ENCODE measurements at places on chromosomes 3 and 15.

DNA sequence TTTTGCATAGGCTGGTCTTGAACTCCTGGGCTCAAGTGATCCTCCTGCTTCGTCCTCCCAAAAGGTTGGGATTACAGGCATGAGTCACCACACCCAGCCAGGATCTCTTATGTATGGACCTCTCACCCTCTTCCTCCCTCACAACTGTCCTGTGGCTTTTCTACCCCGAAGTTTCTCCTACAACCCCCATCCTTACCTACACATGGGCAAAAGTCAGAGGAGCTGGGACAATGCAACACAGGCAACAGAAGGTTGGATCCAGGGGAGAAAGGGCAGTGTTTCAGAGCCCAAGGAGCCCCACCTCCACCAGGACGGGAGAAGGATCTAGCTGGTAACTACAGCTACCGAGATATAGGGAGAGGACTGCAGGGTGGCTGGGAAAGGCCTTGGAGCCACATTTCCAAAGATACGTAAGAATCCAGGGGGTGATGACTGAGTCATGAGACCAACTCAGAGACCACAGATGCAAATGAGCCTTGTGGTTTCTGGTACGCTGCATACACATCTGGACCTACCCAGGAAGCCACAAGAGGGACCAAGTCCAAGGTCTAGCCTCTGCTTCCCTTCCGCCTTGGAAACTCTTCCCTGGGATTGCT is 13.6 kb downstream of the IGDCC4 start:
- DNase-seq = no peak

- peak; percentile 57 for DNase-seq
These were observed 11.8 kb downstream of the CD276 start for GRCh38 chr15:73695773-73696640.

DNA sequence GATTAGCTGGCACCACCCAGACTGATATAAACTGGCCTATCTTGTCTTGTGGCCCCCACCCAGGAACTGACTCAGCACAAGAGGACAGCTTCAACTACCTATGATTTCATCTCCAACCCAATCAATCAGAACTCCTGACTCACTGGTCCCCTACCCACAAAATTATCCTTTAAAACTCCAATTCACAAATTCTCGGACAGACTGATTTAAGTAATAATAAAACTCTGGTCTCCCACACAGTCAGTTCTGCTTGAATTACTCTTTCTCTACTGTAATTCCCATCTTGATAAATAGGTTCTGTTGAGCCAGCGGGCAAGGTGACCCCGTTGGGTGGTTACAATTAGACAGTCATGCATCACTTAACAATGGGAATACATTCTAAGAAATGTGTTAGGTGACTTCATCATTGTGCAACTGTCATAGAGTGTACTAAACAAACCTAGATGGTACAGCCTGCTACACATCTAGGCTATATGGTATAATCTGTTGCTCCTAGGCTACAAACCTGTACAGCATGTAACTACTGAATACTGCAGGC is 48.1 kb upstream of the MAP4 start:
- no peak for DNase-seq

DNA sequence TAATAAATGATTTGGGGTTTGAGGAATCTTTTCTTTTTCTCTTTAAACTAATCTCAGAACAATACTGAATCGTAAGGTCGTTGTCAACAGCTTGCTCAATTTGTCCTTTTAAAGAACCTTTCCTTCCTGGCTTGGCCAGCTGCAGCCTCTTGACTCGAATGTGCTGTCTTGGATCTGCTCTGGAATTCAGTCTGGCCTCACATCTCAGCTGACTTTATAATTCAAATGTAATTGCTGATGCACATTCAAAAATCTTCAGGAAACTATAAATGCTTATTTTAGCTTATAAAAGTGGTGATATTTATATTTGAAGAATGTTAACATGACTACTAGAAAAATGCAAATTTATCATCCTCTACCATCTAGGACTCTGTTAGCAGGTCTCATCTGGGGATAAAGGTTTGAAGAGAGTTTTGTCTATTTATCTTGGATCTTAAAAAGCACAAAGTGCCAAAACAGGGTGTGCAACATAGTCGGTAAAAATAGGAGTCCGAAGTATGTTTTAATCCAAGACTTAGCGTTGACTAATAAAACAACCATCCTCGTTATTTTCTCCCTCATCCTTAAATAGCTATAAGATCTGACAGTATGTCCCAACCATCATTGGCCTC is 1035.2 kb downstream of the MCTP2 start:
- DNase-seq = peak; percentile 84

- no peak for DNase-seq
These were observed 27.9 kb upstream of the ACP3 start for GRCh38 chr3:132289316-132289715.

GRCh38 chr15:98655732-98656131 is 7.4 kb downstream of the IGF1R start:
- DNase-seq = no peak

DNA sequence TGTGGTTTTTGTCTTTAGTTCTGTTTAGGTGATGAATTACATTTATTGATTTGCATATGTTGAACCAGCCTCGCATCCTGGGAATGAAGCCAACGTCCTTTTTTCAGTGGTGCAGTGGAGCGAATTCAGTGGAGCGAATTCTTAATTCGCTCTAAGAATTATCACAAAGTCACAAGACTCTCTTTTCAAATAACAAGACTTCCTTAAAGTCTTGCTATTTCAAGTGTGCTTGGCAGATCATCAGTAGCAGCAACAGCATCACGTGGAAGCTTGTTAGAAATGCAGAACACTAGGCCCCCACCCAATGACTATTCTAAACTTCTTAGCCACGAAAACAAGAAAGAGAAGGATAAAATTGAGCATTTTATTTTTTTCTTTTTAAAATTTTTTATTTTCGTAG is 58.1 kb upstream of the CD200R1L start:
- no peak for DNase-seq

GRCh38 chr3:65577843-65578430 is 460.8 kb downstream of the MAGI1 start:
- DNase-seq = no peak

- no peak for DNase-seq
These were observed 138.5 kb downstream of the CHSY1 start for GRCh38 chr15:101113114-101114005.

- no peak for DNase-seq
These were observed 147.2 kb downstream of the SLCO3A1 start for GRCh38 chr15:92000709-92001108.

DNA sequence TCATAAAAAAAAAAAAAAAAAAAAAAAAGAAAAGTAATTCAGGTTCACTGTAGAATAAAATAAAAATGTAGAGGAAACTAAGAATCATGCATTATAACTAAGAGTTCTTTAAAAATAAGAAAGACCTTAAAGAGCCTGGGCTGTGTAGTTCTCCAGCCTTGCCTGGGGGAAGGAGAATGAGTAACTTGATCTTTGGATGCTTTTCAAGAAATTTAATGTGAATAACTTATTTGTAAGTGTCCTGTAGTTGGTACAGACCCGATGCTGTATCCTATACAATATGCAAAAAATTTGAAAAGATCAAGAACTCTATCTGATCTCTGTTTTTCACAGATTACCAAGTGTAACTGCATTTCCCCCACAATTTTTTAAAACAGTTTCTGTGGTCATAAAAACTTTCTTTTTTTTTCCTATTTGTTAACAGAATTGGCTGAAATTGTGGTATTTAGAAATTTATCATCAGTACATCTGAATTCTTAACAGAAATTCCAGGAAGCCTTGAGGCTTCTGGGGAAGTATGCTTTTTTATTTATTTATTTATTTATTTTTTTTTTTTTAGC is 195.3 kb downstream of the THRB start:
- DNase-seq = no peak

DNA sequence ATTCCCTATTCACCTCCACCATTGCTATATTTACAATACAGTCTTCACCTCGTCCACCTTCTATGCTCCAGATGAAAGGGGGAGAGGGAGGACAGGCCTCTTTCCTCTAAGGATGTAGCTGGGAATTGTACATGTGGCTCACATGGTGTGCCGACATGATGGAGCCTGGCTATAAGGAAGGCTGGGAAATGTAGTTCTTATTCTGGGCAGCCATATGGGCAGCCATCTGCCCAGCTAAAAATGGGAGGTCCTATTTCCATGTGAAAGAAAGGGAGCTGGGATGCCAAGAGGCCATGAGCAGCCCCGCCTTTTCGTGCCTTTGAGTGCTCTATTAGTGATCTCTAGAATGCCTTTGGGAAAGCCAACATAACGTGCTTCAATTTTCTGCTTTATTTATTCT is 27.1 kb upstream of the MGLL start:
- DNase-seq = no peak

- no peak for DNase-seq
These were observed 37.4 kb downstream of the TFRC start for GRCh38 chr3:196044513-196044912.

DNA sequence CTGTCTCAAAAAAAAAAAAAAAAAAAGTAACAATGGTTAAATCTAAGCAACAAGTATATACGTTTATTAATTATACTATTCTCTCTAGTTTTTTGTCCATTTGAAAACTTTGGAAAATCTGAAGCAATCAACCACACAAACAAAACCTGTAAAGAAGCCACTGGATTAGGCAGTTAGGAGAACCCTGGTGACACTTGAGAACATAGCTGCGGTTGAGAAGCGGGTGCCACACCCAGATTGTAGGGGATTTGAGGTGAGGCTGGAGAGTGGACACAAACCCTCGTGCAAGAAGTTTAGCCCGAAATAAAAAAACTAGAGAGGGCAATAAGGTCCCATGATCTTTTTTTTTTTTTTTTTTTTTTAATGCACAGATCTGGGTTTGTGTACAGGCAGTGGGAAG is 25.9 kb upstream of the ZBTB38 start:
- DNase-seq = no peak

DNA sequence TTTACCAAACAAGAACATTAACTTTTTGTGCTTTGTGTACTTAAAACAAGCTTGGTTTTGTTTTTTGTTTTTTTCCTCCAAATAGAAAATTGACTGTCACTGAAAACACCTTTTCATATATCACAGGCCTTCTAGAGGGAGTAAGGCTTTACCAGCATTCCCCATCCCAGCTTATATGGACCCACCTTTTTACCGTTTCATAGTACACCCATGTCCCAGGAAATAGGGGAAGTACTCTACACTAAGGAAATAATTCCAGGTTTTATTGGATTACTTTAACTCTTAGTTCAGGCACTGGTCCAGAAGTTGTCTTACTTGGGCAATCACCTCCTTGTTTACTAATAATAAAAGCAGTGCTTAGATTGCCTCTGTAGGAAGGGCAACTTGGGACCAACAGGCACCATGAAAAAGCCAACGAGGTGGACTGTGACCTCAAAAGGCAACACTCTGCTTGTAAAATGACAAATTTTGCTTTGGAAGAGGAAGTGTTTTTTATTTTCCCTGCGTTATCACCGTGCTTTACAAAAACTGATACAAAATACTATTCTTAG is 26.2 kb downstream of the HMG20A start:
- no peak for DNase-seq

DNA sequence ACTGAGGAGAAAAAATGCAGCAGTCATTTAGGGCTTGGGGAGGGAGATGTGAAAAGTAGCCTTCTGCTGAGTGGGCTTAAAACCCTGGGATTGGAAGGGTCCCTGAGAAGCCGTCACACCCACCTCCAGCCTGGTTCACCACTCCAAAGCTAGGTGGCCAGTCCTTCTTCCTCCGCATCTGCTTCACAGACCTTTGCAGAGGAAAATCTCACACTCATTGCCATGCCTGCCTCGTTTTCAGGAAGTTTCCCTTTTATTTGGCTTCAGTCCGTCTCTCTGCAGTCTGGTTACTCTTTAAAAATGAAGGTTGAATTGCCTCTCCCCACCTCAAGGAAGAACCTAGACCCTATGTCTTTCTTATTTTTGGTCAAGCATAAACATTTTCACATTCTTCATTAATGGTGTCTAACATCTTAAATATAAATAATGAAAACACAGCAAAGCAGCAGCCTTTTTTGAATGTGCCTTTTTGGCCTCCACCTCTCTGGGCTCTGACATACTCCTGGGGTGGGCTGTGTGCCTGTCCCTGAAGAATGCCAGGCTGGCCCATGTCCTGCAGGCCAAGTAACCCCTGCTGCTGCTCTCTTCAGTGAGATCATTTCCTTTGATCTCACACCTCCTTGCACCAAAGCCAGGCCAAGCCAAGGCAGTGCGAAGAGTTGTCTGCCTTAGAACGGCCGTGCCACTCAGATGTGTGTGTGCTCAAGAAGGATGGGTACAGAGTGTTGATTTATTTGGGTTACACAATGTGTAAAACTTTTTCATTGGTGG is 11.0 kb downstream of the MRAS start:
- DNase-seq = peak; percentile 34

- DNase-seq = no peak
These were observed 331.5 kb upstream of the RARB start for GRCh38 chr3:25096536-25096935.

DNA sequence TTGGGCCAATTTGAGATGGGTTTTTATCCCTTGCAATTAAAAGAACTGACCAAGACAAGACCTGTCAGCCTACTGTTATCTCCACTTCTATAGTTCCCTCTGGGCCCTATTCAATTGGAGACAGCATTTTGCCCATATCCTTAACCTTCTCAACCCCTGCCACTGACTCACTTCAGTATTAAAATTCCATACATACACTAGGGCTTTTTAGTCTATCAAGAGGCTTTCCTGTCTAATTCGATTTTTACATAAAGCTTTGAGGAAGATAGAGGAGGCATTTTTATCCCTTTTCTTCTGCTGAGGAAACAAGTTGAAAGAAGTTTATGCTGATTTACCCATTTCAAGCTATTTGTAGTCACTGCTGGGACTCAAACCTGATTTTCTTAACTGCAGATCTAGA is 51.1 kb downstream of the GTF2E1 start:
- no peak for DNase-seq

DNA sequence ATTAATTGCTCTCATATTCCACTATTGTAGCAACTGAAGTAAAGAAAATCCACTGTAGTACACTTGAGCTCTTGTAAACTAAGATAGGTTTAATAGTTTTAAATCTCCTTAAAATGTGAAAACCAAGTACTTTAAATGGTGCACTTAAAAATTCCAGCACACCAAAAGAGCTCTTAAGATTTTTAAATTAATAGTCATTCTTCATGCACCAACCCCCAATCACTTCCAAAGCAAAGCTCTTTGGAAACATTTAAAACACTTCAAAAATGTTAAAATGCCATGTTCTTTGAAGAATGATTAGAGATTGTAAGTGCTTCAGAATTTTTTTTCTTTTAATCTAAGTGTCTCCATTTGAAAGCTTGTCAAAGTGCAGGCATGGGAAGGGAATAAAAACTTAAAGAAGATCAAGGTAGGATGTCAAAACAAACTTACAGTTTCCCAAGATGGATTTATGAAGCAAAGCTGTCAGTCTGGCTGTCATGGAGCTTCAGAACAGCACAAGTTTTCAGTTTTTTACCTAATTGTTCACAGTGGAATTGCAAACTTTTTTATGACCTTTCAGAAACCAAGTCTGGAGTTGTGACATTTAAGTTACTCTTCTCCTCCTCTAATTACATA is 84.3 kb downstream of the ARPP21 start:
- DNase-seq = no peak

GRCh38 chr3:130480736-130481135 is 36.2 kb upstream of the COL6A6 start:
- no peak for DNase-seq

GRCh38 chr3:50655009-50655830 is 19.5 kb upstream of the DOCK3 start:
- no peak for DNase-seq
